Breast epithelium (tissue), 4 donors: ENCODE measurements at places on chromosomes 3 and 15. TPM values are rescaled to one million over a fixed set of nuclear protein-coding genes. Genes with fewer than 3 reads are reported as not detected.

The OR5K2 gene
- total RNA-seq: not detected

The RBP2 gene
- not detected for total RNA-seq

The ARPP21 gene
- not detected for total RNA-seq

The OR4M2 gene
- total RNA-seq: not detected

The MYL3 gene
- total RNA-seq: 5.9 TPM

The MUSTN1 gene
- 6.9 TPM for total RNA-seq

The RASGRF1 gene
- 0.16 TPM for total RNA-seq

The TM4SF18 gene
- 7.2 TPM for total RNA-seq

The HTR3E gene
- not detected for total RNA-seq

The CNTN3 gene
- total RNA-seq: 12.2 TPM

DNA sequence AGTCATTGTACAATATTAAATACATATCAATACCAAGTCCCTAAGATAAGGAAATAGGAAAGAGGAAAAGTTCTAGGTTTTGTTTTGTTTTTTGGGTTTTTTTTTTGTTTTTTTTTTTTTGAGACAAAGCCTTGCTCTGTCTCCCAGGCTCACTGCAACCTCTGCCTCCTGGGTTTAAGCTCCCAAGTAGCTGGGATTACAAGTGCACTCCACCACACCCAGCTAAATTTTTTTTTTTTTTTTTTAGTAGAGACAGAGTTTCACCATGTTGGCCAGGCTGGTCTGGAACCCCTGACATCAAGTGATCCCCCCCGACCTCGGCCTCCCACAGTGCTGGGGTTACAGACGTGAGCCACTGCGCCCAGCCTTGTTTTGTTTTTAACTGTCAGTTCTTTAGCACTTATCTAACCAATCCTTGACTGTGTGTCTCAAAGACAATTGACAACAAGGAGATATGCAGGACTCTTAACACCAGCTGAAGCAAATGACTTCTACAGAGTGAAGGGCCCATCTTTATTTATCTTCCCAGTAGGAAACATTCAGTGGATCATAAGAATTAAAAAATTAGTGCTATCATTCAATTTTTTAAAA lies 100.0 kb upstream of the RAP2B start:
- no peak overlapping the region for H3K4me3 ChIP-seq
- H3K27me3 ChIP-seq: no peaks in the 10 kb centered on the region
- no peaks in the 10 kb centered on the region for H3K4me1 ChIP-seq
- H3K36me3 ChIP-seq: no peaks in the 10 kb centered on the region
- no peak overlapping the region for H3K27ac ChIP-seq

- H3K4me1 ChIP-seq: no peaks in the 10 kb centered on the region
- no peak overlapping the region for H3K27ac ChIP-seq
- H3K4me3 ChIP-seq: no peak overlapping the region
- no peaks in the 10 kb centered on the region for H3K27me3 ChIP-seq
Measured at GRCh38 chr3:101252945-101253344, 67.4 kb downstream of the IMPG2 start.

- no peak overlapping the region for H3K27ac ChIP-seq
- H3K4me3 ChIP-seq: no peak overlapping the region
- H3K4me1 ChIP-seq: no peaks in the 10 kb centered on the region
Measured at GRCh38 chr3:126501054-126501453, 16.5 kb downstream of the UROC1 start.

DNA sequence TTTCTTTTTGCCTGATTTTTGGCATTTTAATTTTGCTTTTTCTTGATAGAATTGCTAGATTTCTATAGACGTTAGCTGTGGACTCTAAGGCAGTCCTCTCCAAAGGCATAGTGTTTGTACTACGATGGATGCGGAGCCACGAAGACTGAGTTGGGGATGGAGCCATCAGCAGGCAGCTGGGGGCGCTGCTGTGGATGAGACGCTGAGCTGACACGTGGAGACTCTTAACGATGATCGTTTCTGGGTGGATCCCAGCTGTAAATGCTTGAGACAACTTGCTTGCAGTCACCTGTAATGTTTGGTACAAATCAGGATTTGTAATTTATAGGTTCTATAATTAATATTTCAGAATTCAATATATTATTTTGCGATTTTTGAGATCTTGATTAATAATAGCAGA lies 13.3 kb upstream of the PPP1R2 start:
- no peak overlapping the region for H3K27ac ChIP-seq
- H3K4me3 ChIP-seq: no peak overlapping the region
- no peak for DNase-seq

- no peak for DNase-seq
- H3K36me3 ChIP-seq: no peaks in the 10 kb centered on the region
- no peak overlapping the region for H3K4me3 ChIP-seq
- no peaks in the 10 kb centered on the region for H3K4me1 ChIP-seq
- H3K27ac ChIP-seq: no peak overlapping the region
Measured at GRCh38 chr3:17175187-17175807, 290.5 kb downstream of the PLCL2 start.

DNA sequence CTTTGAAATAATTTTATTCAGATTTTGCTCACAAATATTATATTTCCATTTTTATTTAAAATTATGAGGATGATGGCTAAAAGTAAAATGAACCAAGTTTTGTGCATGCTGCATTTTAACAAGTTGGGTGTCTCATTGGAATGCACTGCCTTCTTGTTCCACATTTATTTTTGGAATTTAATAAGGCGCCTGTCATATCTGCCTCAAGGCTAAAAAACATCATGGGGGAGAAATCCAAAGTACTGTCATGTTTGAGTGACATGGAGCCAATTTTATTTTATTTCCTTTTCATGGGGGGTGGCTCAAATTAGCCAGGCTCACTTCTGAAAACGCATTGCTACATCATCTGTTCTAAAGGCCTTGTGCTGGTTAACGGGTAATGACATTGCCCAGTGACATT lies 205.1 kb downstream of the ROBO2 start:
- H3K27ac ChIP-seq: no peak overlapping the region
- H3K4me3 ChIP-seq: no peak overlapping the region

DNA sequence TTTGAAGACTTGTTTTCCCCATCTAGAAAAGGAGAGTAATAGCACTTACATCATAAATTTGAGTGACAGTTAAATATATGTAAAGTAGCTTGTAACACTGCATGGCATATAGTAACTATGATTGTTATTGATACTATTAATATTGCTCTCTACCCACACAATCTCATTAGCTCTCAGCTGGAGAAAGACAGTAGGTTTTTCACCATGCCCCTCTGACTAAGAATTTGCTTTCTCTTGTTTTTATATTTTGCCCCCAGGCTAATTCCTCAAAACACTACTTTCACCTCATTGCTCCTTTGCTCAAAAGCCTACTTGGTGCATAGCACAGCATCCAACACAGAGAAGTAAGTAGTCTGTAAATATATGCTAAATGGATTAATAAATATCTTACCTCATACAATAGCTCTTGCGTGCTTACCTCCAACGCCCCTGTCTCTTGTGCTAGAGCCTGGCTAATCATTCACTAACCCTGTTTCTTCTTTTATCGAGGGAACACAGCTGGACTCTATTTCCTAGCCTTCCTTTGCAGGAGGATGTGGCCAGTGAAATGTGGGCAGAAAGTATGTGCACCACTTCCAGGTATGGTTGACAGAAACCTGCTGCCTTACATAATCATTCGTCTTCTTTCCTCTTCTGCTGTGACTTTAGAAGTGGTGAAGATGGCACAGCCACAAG lies 190.0 kb downstream of the PLCH1 start:
- no peaks in the 10 kb centered on the region for H3K27me3 ChIP-seq
- DNase-seq: no peak
- no peak overlapping the region for H3K27ac ChIP-seq
- no peaks in the 10 kb centered on the region for H3K36me3 ChIP-seq
- no peak overlapping the region for H3K4me3 ChIP-seq
- H3K4me1 ChIP-seq: no peaks in the 10 kb centered on the region

DNA sequence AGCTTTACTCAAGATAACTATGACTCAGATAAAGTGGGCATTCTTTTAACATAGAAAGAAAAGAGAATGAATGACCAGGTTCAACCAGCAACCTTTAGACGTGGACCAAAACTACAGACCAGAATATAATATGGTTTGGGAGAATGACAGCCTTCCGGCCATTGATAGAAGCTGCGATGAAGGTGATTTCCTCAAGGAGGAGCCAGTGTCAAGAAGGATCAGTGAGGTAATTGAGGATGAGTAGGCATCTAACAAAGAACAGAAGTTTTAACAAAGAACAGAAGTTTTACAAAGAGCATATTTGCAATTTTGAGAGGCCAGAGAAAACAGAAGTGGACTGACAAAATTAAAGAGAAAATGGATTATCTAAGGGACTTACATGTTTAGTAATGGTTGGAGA lies 289.0 kb upstream of the AGTR1 start:
- H3K4me3 ChIP-seq: no peak overlapping the region
- DNase-seq: no peak
- H3K27me3 ChIP-seq: no peaks in the 10 kb centered on the region
- H3K36me3 ChIP-seq: no peaks in the 10 kb centered on the region

DNA sequence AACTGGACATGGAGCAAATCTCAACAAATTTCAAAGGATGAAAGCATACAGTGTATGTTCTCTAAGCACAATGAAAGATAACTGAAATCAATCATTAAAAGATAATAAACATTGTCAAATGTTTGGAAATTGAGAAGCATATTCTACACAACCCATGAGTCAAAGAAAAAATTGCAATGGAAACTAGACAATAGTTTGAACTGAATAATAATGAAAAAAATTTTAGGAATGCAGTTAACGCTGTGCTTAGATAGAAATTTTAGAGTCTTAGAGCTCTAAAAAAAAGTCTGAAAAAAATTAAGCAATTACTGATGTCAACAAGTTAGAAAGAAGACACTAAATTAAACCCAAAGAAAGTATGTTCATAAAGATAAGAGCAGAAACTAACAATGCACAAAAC lies 15.5 kb downstream of the RABL3 start:
- H3K27ac ChIP-seq: no peak overlapping the region
- no peaks in the 10 kb centered on the region for H3K36me3 ChIP-seq
- H3K4me1 ChIP-seq: no peaks in the 10 kb centered on the region
- no peak for DNase-seq
- H3K4me3 ChIP-seq: no peak overlapping the region
- H3K27me3 ChIP-seq: no peaks in the 10 kb centered on the region

DNA sequence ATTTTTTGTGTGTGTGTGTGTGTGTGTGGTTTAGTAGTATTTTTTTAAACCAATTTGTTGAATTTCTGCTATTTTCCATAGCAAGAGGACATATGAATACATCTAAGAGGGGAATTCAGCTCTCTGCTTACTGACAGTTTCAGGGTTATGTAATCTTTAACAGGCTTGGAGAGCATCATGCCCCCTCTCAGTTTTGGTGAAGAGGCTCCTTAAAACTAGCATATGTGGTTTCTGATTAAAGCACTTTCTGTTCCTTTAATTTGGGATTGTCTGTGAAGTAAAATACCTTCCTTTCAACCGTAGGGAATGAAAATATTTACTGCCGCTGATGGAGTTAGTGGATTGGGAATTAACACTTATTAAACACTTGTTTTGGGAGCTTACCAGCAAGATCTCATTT lies 19.4 kb upstream of the NFKBIZ start:
- peak overlapping the region; percentile 82 for H3K27ac ChIP-seq
- H3K4me1 ChIP-seq: peaks cover 8% of the 10 kb centered on the region
- no peak for DNase-seq
- H3K27me3 ChIP-seq: no peaks in the 10 kb centered on the region
- H3K36me3 ChIP-seq: no peaks in the 10 kb centered on the region

DNA sequence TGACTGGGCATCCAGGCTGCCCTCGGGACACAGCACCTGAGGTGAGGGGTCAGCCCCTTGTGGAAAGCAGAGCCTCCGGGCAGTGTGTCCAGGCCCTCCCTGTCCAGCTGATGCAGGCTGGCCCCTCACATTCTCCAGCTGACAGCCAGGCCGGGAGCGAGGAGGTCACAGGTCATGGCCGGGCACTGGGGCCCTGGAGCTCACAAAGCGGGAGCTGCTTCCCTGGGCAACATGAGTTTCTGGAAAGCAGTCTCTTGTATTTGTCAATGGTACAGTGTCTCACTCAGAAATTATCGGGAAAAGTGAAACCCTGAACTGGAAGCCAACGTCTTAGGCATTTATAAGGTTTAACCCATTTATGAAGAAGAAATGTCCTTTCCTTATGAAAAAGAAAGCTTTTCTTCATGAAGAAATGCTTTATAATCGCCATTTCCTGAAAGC lies 118.5 kb downstream of the OPA1 start:
- peak overlapping the region; percentile 46 for H3K27ac ChIP-seq
- H3K36me3 ChIP-seq: no peaks in the 10 kb centered on the region
- H3K4me1 ChIP-seq: no peaks in the 10 kb centered on the region

DNA sequence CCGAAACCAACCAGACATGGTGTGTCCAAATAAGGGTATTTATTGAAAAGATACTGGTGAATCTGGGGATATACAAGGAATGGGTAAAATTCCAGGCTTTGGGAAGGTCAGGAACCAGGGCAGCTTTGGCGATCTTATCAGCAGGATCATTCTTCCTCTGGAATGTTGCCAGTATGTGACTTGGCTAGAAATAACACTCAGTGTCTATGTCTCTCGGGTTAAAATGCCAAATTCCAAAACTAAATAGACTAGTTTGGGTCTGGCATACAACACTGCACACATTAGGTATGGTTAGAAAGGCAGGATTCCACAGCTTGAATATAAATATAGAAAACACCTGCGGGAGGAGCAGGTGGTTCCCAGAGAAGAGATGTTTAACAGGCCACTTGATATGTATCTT lies 220.2 kb upstream of the CD96 start:
- no peaks in the 10 kb centered on the region for H3K27me3 ChIP-seq
- no peaks in the 10 kb centered on the region for H3K36me3 ChIP-seq
- H3K4me1 ChIP-seq: no peaks in the 10 kb centered on the region
- no peak overlapping the region for H3K4me3 ChIP-seq

DNA sequence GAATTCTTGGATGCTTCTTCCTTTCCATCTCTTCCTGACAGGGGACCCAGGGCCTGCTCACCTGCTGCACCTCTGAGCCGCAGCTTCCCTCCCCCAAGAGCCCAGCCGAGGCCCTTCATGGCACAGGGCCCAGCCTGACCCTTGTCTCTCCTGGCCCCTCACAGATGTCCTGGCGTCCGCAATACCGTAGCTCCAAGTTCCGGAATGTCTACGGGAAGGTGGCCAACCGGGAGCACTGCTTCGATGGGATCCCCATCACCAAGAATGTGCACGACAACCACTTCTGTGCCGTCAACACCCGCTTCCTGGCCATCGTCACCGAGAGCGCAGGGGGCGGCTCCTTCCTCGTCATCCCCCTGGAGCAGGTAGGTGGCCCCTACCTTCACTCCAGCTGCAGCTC lies 66.2 kb downstream of the CORO2B start:
- H3K4me3 ChIP-seq: no peak overlapping the region
- no peaks in the 10 kb centered on the region for H3K36me3 ChIP-seq
- H3K27me3 ChIP-seq: no peaks in the 10 kb centered on the region
- H3K27ac ChIP-seq: peak overlapping the region; percentile 3

DNA sequence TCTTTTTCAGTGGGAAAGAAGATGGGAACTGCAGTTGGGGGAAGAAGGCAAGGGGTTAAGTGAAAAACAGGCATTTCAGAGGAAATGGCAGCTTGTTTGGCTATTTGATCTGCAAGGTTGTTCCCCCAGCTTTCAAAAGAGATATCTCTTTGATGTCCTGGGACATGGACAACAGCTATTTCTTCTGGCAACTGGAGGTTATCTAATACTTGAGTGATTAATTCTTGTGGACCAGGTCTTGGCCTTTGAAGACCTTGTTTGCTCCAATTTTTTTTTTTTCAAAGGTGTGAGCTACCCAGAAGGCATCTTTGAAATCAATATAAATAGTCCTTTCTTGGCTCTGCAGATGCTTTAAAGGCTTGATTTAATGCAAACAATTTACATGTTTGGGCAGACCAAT lies 51.5 kb downstream of the KATNBL1 start:
- H3K27me3 ChIP-seq: no peaks in the 10 kb centered on the region
- no peak overlapping the region for H3K27ac ChIP-seq
- H3K4me3 ChIP-seq: no peak overlapping the region
- H3K36me3 ChIP-seq: no peaks in the 10 kb centered on the region

- no peaks in the 10 kb centered on the region for H3K4me1 ChIP-seq
- no peaks in the 10 kb centered on the region for H3K27me3 ChIP-seq
- H3K27ac ChIP-seq: no peak overlapping the region
- no peaks in the 10 kb centered on the region for H3K36me3 ChIP-seq
Measured at GRCh38 chr3:179738998-179739397, 86.2 kb downstream of the USP13 start.

- H3K4me1 ChIP-seq: peaks cover 7% of the 10 kb centered on the region
Measured at GRCh38 chr3:52188556-52188955, 9.4 kb upstream of the ALAS1 start.
